Heart right ventricle (tissue), 16 donors: ENCODE measurements at places on chromosomes 16 and 17. TPM values are rescaled to one million over a fixed set of nuclear protein-coding genes. Genes with fewer than 3 reads are reported as not detected.

DNA sequence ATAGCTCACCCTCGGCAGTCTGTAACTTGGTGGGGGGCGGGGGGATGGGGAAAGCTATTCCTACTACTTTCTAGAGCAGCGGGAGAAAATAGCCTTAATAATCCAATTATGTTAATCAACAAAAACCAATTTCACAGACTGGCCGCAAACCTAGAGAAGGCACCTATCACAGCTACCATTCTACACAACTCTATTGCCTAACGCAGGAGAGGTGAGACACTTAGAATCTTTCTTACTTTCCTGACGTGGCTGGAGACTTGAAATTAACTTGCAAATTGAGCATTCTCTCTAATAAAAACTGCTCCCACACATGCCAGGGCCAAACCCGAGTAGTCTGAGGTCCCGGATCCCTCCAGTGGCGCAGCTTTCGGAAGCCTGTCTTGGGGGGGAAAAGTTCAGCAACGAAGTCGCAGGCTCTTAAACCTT lies 794 bp downstream of the SMG6 start:
- DNase-seq, result no peak
- H3K36me3 ChIP-seq, result peaks cover 27% of the 10 kb centered on the region
- H3K4me3 ChIP-seq, result peak overlapping the region; percentile 88
- peak overlapping the region; percentile 88 for H3K27ac ChIP-seq
- H3K4me1 ChIP-seq, result peaks cover 9% of the 10 kb centered on the region
- no peaks in the 10 kb centered on the region for H3K27me3 ChIP-seq

GRCh38 chr17:17636272-17636885 lies 44.9 kb upstream of the PEMT start:
- no peaks in the 10 kb centered on the region for H3K36me3 ChIP-seq
- no peak for DNase-seq
- no peaks in the 10 kb centered on the region for H3K4me1 ChIP-seq

- no peaks in the 10 kb centered on the region for H3K4me1 ChIP-seq
- H3K36me3 ChIP-seq, result no peaks in the 10 kb centered on the region
- DNase-seq, result no peak
- no peak overlapping the region for H3K4me3 ChIP-seq
Observed at GRCh38 chr16:63192980-63193379, 1156.7 kb upstream of the CDH8 start.

GRCh38 chr17:78802008-78802407 lies 19.9 kb upstream of the CYTH1 start:
- H3K36me3 ChIP-seq, result peaks cover 4% of the 10 kb centered on the region
- DNase-seq, result no peak
- H3K27ac ChIP-seq, result no peak overlapping the region
- no peaks in the 10 kb centered on the region for H3K27me3 ChIP-seq
- H3K4me3 ChIP-seq, result no peak overlapping the region
- H3K4me1 ChIP-seq, result peaks cover 38% of the 10 kb centered on the region

GRCh38 chr17:73874008-73874720 lies 229.9 kb upstream of the SDK2 start:
- DNase-seq, result no peak
- H3K4me3 ChIP-seq, result no peak overlapping the region
- no peak overlapping the region for H3K27ac ChIP-seq
- peaks cover 8% of the 10 kb centered on the region for H3K27me3 ChIP-seq

DNA sequence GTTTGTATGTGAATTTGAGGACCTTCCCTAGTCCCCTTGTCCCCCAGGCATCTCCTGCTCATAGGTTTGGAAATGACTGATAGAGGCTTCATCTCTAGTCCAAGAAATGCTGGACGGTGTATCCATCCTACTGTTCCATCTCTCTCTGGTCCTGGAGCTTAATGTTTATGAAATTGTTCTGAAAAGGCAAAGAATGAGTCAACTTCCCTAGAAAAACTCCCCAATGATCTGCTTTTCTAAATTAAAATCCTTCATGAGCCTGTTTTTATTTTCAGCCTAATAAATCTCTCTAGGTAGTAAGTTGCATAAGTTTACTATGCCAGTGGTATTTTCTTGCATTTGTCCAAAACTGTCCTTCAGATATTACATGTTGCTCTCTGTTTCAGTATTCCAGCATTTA lies 2.1 kb upstream of the IGSF6 start:
- H3K27me3 ChIP-seq, result no peaks in the 10 kb centered on the region
- no peak for DNase-seq
- peaks cover 8% of the 10 kb centered on the region for H3K4me1 ChIP-seq
- H3K4me3 ChIP-seq, result no peak overlapping the region
- H3K27ac ChIP-seq, result peak overlapping the region; percentile 82

DNA sequence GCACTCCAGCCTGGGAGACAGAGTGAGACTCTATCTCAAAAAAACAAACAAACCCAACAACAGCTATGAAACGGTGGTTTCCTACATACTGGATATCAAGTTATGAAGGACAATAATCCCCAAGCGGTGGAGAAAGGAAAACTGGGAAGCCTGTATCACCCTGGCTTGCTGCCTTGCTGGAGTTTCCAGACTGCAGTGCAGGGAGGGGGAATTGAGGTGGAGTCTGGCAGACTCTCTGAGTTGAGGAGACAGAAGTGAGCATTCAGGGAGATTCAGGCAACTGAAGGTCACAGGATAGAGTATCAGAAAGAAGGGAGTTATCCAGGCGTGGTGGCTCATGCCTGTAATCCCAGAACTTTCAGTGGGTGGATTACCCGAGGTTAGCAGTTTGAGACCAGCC lies 11.9 kb downstream of the QRICH2 start:
- no peak overlapping the region for H3K4me3 ChIP-seq
- H3K4me1 ChIP-seq, result peaks cover 14% of the 10 kb centered on the region
- no peaks in the 10 kb centered on the region for H3K27me3 ChIP-seq
- no peak for DNase-seq
- no peak overlapping the region for H3K27ac ChIP-seq

- H3K4me3 ChIP-seq, result no peak overlapping the region
- H3K36me3 ChIP-seq, result peaks cover 39% of the 10 kb centered on the region
- no peaks in the 10 kb centered on the region for H3K4me1 ChIP-seq
- H3K27ac ChIP-seq, result no peak overlapping the region
- no peak for DNase-seq
- H3K27me3 ChIP-seq, result no peaks in the 10 kb centered on the region
Observed at GRCh38 chr16:491220-491919, 36.1 kb upstream of the CAPN15 start.

DNA sequence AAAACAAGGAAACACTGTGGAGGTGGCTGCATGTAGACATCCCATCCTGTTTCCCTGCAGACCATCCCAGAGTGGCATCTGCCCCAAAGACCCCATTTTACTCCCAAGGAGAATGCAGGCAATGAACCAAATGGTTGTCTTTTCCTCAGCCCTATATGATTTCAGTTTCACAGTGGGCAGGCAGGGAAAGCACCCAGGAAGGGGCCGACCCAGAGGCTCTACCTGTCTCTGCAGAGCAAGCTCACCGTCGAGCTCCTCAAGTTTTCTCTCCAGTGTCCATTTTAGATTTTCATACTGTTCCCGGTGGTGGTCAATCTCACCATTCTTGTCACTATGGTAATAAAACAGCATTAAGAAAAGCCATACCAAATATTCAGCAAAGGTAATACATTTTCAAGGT lies 14.6 kb downstream of the CCDC57 start:
- H3K36me3 ChIP-seq, result peaks cover 66% of the 10 kb centered on the region
- no peaks in the 10 kb centered on the region for H3K27me3 ChIP-seq
- no peak for DNase-seq
- no peak overlapping the region for H3K4me3 ChIP-seq

DNA sequence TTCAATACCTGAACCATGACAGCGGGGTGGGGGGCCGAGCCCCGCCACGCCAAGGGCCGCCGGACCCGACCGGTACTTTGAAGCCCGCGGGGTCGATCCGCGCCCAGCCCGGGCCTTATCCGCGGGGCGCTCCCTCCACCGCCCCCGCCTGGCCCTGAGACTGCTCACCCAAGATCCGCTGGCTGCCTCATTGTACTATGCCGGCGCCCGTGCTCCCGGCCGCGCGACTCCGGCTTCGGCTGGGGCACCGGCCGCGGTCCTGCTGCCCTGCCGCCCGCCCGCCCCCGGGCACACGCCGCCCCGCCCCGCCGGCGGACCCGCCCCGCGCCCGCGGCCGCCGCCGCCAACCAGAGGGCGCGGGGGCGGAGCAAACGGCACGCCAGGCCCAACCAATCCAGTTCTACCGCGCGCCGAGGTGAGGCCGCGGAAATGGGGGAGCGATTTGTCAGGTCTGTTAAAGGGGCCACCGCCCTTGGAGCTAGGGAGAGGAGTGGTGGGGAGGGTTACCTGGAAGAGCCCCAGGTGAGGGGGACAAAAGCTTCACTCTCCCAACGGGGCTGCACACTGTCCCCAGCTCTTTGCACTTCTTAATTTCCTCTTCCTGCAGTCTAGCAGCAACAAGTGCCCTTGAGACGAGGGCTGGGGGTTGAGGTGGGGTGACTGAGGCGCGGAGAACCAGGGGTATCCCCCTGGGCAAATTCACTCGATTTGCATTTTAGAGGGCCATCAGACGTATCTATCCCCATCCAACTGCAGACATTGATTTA lies at the start of gene TEX2:
TSS of gene TEX2 (minus strand) at position 261 of the 767 bp plus-strand sequence. CDS start 49,043 bp downstream, outside the sequence.
- H3K4me3 ChIP-seq, result peak within 1 kb of the TSS; percentile 98
- DNase-seq, result peak; percentile 91
- H3K36me3 ChIP-seq, result no peaks in the 10 kb centered on the region
- peak within 1 kb of the TSS; percentile 47 for H3K27ac ChIP-seq
- H3K4me1 ChIP-seq, result peaks cover 31% of the 10 kb centered on the region

DNA sequence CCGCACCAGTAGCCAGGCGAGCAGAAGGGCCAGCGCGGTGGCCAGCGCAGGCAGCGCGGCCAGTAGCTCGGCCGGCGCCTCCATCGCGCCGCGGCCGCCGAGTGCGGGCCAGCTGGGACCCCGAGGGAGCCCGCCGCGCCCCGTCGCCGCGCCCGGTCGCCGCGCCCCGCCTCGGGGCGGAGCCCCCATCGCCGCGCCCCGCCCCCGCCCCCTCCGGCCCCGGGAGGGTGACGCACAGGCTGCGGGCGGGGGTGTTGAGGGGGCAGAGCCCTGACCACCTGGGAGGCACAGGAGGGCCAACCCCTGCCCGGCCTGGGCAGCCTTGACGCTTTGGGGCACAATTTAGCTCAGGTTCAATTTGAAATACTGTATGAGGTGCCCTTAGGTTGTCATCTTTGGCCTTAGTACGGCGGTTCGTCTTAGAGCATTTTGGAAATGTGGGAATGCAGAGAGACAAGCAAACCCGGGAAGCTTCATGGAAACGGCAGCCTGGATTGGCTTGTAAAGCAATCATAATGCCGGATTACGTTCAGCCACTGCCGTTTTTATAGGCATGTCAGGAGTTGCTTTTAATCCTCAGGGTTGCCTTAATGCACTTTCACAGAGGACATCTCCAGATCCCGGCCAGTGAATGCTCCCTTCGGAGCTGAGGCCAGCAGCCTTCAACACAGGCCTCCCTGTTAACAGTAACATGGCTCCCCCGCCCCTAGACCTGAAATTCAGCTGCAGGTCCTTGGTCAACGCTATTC lies at the start of gene MXRA7:
TSS of gene MXRA7 (minus strand) at position 103 of the 749 bp plus-strand sequence. CDS start at position 84, 19 bp downstream.
- peaks cover 15% of the 10 kb centered on the region for H3K4me1 ChIP-seq
- H3K27ac ChIP-seq, result peak within 1 kb of the TSS; percentile 95

- H3K4me3 ChIP-seq, result no peak overlapping the region
- peak; percentile 23 for DNase-seq
- H3K36me3 ChIP-seq, result no peaks in the 10 kb centered on the region
- no peaks in the 10 kb centered on the region for H3K4me1 ChIP-seq
- no peaks in the 10 kb centered on the region for H3K27me3 ChIP-seq
- H3K27ac ChIP-seq, result no peak overlapping the region
Observed at GRCh38 chr17:67027031-67027628, 17.2 kb upstream of the CACNG1 start.

GRCh38 chr17:73855720-73856333 lies 211.6 kb upstream of the SDK2 start:
- DNase-seq, result no peak
- H3K4me1 ChIP-seq, result no peaks in the 10 kb centered on the region
- H3K27ac ChIP-seq, result no peak overlapping the region

DNA sequence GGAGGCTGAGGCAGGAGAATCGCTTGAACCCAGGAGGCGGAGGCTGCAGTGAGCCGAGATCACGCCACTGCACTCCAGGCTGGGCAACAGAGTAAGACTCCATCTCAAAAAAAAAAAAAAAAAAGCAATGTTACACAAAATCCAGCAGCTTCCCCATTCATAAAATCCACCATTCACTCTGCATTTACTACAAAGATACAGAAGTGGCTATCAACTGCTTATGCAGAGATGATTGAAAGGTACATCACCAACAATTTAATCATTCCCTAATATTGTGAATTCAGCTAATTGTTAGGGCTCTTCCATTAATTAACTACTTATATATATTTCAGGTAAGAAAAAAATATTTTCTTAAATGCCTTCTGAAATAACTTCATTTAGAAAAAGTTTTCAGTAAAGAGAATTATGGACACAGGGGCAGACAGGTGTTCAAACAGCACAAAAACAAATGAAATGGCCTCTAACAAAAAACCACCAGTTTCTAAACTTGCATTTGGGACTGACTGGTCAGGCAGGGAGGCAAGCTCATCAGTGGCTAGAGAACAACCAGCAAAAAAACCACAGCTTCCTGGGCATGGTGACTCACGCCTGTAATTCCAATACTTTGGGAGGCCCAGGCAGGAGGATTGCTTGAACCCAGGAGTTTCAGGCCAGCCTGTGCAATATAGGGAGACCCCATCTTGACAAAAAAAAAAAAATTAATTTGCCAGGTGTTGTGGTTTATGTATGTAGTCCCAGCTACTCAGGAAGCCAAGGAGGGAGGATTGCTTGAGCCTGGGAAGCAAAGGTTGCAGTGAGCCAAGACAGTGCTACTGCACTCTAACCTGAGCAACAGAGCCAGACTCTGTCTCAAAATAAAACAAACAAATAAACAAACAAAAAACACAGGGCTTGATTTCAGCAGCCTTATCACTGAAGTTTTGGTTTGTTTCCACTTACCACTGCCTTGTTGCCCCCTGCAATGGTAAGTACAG lies 26.3 kb downstream of the ERN1 start:
- no peak for DNase-seq
- H3K4me3 ChIP-seq, result no peak overlapping the region

DNA sequence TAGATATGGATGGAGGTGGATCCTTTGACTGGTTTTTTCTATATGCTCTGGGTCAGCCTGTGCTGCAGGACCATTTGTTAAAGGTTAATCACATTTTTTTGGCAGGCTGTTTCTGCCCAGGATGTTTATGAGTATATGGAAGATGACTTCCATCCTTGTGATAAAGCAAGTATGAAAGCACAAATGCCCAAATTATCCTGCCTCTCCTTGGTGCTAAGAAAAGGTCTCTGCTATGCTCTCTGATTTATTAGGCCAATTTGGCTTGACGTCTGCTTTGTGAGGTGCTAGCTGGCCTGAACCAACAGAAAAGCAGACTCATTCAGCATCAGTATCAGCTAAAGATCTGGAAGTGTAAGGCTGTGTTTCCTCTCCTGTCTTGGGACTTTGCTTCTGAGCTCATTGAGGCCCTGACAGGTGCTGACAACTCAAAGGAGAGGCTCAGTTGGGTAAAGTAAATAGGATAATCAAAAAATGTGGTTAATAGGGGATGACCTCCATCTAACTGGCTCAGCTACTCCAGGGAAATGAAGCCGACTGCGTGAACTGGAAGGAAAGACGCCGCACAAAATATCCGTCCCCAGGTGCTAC lies 15.2 kb downstream of the ANKRD40 start:
- no peaks in the 10 kb centered on the region for H3K27me3 ChIP-seq
- H3K27ac ChIP-seq, result no peak overlapping the region
- peaks cover 46% of the 10 kb centered on the region for H3K36me3 ChIP-seq
- no peak overlapping the region for H3K4me3 ChIP-seq

KRTAP4-5 gene
- not detected for total RNA-seq

ADORA2B gene
- 0.36 TPM for total RNA-seq

WBP2 gene
- total RNA-seq, result 181 TPM

FOXN1 gene
- not detected for total RNA-seq

CPNE7 gene
- not detected for total RNA-seq

MT1B gene
- total RNA-seq, result not detected

CYGB gene
- total RNA-seq, result 23.2 TPM
